ENCODE measurements at places on chromosomes 11 and 22.

DNA sequence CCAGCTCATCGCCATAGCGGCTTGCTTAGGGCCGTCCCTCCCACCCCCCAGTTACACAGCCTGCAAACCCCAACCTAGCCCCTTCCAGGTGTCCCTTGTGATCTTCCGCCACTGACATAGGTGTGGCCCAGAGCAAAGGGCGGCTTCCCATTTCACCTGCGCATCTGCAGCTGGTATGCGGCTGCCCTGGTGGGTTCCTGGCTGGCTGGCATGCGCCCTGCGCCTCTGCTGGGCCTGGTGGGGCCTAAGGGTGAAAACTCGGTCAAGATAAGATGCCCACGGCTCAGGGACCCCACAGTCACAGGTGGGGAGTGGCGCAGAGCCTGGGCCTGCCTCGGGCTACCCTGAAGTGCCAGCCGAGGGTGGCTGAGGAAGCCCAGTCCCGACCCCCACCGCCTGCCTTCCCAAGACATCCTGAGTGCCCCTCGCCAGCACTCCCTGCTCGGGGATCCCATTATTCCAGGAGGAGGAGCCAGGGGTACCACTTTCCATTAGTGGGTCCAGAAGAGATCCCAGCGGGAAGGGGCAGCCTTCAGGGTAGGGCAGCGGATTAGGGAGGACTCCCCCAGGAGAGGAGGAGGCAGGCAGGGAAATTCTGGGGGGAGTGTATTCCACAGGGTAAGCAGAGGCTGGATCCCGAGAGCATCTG, 36.9 kb upstream of the KCNQ1OT1 start:
- DNase-seq, result no peak

DNA sequence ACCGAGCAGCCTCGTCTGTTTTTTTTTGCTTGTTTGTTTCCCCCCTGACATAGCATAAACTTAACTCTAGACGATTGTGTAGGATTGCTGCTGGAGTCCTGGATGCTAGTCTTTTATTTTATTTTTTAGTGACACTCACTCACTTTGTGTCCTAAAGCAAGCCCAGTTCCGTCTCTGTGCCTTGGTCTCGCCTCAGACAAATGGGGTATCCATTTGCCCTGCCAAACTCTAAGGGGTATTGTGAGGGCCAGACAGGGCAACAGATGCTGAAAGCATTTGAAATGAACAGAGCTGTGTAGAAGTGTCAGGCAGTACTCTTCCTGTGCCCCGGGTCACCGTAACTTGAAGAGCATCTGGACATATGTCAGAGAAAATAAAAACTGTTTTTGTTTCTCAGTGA, 34.8 kb upstream of the DKK3 start:
- no peak for DNase-seq

GRCh38 chr22:19659805-19660345, 54.4 kb upstream of the SEPTIN5 start:
- DNase-seq, result no peak

DNA sequence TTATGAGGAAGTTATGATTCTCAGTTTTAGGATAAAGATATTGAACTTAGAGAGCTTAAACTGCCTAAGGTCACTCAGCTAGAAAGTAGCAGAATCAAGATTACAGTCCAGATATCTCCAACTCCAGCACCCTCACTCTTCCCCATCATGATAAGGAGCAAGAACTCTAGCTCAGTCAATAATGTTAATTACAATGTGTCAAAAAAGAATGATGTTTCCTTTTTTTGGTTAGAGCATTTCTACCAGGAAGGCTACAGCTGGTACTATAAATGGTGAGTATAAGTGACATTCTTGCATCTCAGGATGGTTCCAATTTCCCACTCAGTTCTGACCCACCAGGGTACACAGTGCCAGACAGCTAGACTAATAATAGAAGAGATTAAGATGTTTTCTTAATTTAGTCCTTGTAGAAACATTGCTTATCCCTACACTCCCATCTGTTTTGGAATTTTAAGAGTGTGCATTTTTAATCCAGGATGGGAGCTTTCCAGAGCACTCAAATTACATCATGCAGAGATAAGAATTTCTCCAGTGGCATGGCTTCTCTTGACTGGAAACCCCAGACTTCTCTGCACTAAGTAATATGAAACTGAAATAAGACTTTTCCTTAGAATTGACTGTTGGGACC, 21.6 kb upstream of the BBOX1 start:
- DNase-seq, result no peak

- no peak for DNase-seq
Observed at GRCh38 chr22:33438273-33438672, 380.1 kb upstream of the SYN3 start.

All from pulmonary artery endothelial cell (primary cell).